Sciatic nerve (tissue), 2 donors: ENCODE measurements at places on chromosomes 16 and 17. TPM values are rescaled to one million over a fixed set of nuclear protein-coding genes. Genes with fewer than 3 reads are reported as not detected.

DNA sequence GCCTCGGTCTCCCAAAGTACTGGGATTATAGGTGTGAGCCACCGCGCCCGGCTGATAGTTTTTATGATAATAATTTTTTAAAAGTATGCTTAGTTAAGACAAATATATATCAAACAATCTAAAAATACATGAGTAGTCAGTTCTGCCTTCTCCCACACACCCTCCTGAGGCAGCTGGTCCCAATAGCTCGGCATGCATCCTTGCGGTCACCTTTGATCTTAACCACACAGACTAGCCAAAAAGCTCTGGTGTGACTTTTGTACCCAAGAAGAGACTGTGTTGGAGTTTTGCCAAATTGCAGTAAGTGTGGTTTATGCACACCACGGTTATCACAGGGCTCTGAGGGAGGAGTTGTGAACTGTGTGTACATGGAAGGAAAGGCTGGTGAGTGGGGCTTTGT lies 25.6 kb downstream of the ATP6V0A1 start:
- DNase-seq: no peak

GRCh38 chr17:10295728-10296343 lies 77.0 kb downstream of the MYH13 start:
- DNase-seq: peak; percentile 74

Gene DNAH2
- total RNA-seq: 0.31 TPM

DNA sequence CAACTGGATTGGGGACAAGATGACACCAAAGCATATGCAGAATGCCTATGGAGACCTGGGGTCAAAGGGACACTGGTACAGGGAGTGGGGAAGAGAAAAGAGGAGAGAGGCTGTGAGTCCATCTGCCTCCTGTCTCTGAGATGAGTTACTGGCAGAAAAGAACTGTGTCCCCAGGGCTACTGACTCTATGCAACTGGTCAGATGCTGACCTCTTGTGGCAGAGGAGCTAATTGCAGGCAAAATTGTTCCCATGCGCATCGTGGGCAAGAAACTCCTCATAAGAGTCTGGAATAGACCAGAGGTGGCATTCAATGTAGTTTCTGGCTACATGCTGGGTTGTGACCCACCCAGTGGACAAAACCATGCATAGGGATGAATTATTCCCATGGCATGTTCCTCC lies 26.1 kb upstream of the MLKL start:
- no peak for DNase-seq

Gene IRX5
- total RNA-seq: 0.13 TPM

DNA sequence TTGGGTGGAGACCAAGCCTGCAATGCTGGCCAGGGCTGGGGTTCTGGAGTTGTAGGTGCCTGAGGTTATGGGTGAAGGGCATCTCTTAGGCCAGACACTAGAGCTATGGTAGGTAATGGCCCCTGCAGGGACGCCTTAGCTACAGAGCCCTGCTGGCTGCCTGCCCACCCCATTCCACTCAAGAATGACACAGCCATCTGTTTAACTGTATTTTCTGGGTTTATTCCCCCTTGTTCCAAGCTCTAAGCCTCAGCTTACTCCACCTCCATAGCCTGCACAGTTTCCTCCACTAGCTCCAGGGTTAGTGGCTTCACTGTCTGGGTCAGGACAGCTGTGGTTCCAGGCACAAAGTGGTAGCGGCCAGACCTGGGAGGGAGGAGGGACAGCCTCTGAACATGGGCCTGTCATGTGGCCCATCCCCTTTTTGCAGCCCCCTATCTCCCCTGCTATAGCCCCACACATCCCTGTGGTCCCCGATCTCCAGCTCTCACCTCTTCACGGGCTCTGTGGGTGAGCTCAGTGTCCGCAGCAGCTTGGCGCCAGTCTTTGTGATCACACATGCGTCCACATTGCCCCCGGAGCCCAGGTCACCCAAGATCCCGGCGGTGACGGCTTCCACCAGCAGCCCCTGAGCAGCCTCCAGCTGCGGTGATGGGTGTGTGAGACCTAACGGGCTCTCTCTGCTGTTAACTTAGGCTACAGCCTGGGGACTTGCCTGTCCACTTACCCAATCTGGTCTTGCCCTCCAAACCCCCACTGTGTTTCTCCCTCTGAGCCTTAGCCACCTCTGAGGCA lies 2.1 kb downstream of the PSMB10 start:
- peak; percentile 64 for DNase-seq

DNA sequence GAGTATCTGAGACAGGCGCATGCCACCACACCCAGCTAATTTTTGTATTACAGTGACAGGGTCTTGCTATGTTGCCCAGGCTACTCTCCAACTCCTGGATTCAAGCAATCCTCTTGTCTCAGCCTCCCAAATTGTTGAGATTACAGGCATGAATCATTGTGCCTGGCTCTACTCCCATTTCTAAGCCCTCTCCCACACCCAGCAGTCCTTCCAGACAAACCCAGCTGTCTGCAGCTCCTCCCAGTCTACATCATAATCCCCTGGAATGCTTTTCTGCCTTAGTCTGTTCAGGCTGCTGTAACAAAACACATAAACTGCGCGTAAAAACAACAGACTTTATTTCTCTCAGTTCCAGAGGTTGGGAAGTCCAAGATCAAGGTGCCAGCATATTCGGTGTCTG lies 144.5 kb downstream of the GRIN2A start:
- DNase-seq: no peak

DNA sequence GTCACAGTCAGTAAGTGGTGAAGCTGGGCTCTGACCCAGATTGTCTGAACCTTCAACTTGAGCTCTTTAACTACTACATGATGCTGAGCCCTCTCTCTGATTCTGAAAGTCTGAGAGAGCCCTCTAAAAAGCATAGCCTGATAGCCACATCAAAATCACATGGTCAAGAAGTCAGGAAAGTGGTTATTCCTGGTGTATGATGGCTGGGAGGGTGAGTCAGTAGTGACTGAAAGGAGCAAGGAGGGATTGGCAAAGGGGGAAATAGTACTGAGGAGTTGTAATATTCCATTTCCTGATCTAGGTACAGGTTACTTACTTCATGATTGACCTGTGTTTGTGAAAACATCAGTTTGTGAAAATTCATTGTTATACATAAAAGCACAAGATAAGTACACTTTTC lies 89.1 kb downstream of the SSH2 start:
- DNase-seq: no peak

GRCh38 chr17:64503821-64504768 lies 2.0 kb downstream of the DDX5 start:
- no peak for DNase-seq

Gene ABCA9
- total RNA-seq: 118 TPM

Gene SHISA6
- 11.0 TPM for total RNA-seq

DNA sequence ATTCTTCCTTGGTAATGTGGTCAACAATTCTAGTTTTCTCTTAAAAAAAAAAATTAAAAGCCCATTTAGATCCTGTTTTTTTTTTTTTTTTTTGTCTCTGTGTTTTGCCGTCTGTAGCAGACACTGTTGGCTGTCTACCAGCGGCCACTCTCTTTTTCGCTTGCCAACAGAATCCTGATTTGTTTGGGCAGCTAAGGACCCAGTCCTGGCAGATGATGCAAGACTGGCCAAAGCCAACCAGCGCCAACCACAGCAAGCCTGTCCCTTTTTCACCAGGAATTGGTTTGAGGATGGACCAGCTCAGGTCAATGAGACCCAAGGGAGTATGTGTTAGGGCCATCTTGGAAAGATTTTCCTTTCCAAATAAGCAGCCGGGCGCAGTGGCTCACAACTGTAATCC lies 28.2 kb downstream of the ST3GAL2 start:
- no peak for DNase-seq

Gene PPP1R1B
- total RNA-seq: 3.3 TPM

- no peak for DNase-seq
Measured at GRCh38 chr17:40612599-40613244, 34.9 kb downstream of the SMARCE1 start.

Gene HSF5
- total RNA-seq: 0.27 TPM

Gene TEKT1
- total RNA-seq: 0.89 TPM

- DNase-seq: no peak
Measured at GRCh38 chr17:17377071-17377967, 74.1 kb downstream of the NT5M start.

- no peak for DNase-seq
Measured at GRCh38 chr17:5933430-5933829, 136.7 kb upstream of the WSCD1 start.

GRCh38 chr17:65697661-65698060 lies 136.2 kb upstream of the AXIN2 start:
- no peak for DNase-seq

DNA sequence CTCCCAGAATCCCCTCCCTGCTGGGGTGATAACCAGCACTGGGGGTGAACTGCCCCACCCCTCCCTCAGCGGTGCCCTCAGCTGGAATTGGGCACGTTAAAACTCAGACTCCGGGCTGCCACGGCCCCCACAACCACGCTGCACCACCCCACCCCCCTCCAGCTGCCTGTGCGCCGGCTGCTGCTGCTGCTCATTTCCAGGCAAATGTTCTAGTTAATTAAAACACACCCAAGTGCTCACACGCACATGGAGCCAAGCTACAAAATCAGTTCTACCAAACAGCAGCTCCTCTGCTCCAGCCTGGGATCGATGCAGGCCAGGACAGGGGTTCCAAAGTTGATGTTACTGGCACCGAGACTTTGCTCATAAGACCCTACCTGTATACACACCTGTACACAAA lies 180.5 kb downstream of the ZNF423 start:
- DNase-seq: no peak

Gene KRTAP2-2
- total RNA-seq: not detected

GRCh38 chr16:70018254-70018653 lies 67.1 kb downstream of the CLEC18A start:
- no peak for DNase-seq

DNA sequence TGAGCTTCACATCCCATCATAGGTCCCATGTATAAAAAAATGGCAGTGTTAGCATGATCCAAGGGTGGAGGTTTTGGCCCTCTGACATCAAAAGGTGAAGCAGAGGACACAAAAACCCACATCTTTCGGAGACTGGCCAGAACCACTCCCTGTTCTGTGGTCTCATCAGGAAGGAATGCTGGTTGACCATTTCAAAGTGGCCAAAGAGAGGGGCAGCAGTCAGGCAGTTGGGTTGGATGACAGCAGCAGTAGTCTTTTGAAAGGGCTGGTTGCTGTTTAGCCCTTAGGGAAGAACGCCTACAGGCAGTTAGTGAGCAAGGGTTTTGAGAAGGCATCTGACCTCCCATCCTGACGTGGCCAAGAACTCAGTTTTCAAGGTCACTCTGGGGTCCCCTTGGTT lies 40.5 kb downstream of the LCMT1 start:
- DNase-seq: no peak

Gene TBC1D3G
- not detected for total RNA-seq

DNA sequence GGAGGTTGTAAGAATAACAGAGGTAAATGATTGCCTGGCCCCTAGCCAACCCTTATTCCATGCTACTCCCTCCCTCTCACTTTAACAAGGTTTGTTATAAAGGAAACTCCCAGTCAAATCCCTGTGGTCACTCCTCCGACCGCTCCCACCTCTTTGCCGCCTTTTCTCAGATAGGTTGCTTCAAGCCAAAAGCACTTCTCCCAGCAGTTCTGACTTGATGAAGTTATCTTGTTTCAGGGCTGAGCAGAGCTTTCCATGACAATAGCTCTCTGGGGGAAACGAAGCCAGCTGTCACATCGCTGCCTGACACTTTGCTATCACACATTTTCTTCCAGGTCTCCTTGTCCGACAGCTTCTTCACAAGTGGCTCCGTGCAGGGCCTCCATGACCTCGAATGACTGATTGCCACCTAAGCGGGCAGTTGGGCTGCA lies 278.6 kb downstream of the HAPSTR1 start:
- DNase-seq: no peak

Gene MRTFB
- total RNA-seq: 72.0 TPM

Gene EMP2
- 138 TPM for total RNA-seq

- no peak for DNase-seq
Measured at GRCh38 chr17:67421869-67422273, 44.8 kb downstream of the PITPNC1 start.

DNA sequence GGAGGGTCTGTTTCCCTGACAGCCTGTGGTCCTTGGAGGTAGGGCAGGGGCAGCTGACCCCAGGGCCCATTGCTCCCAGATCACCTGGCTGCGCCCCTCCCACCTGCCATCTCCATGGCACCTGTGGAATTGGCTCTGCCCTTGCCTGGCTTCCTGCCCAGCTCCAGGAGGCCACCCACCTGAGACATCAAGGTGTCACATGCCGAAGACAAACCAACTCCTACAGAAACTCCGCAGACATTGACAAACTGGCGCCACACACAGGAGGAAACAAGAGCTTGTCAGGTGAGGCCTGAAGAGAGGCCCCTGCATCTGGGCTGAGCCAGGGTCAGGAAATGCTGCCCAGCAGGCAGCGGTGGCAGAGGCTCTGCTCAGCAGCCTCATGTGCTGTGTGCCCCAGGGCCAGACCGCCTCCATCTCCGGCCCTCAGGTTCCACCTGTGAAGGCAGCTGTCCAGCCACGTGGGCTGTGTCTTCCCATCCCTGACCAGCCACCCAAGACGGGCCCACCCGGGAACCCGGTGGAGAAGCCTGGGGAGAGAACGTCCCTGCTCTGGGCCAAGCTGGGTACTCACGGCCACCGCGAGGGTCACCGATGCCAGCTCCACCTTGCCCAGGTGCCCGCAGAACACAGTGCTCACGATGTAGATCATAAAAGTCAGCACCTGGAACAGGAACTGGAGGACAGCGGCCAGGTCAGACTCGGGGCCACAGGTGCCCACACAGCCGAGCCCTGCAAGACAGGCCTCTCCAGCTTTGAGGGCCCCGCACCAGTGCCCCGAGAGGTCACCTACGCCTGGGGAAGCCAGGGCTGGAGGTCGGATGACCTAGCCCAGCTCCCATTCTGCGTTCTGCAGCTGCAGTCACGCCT lies 1.6 kb downstream of the SLC47A2 start:
- no peak for DNase-seq

Gene GAS2L2
- total RNA-seq: 0.13 TPM

- no peak for DNase-seq
Measured at GRCh38 chr16:53773150-53773846, 69.3 kb downstream of the FTO start.

Gene RNF227
- 5.7 TPM for total RNA-seq

Gene RPA1
- total RNA-seq: 83.0 TPM

Gene UMOD
- total RNA-seq: not detected

GRCh38 chr17:6913608-6914443 lies 82.0 kb upstream of the ALOX12 start:
- DNase-seq: peak; percentile 90

Gene KREMEN2
- total RNA-seq: not detected

DNA sequence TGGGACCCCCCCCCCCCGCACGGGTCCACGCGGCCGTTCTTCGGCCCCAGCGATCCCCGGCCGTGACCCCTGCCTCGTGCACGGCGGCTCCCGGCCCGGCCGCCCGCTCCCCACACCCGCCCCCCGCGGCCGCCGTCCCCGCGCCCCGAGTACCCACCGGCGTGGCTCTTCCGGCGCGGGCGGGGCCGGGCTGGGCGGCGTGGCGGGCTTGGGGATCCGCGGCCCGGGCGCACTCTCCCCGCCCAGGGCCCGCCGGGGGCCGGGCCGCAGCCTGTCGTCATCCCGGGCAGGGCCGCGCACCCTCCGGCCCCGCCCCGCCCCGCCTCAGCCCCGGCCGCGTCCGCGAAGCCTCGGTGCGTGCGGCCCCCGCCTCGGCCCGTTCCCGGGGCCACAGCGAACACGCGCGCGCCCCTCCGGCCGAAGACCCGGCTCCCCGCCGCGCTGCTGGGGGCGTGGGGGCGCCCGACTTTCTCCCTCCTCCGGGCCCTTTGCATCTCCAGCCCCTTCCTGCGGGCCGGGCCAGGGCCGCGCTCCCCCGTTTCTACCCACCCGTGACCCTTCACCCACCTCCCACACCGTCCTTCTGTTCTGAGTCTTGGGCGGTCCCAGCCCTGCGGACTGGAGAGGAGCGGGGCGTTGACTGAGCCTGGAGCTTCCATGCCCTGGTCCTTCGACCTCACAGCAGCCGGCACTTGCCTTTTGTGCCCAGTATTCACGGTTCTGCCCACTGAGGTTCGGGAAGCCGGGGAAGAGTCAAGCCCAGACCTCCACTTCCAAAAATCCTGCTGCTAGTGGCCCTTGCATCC lies 840 bp downstream of the MYO1C start:
- peak; percentile 84 for DNase-seq
